KG1 (cell line): ENCODE measurements at places on chromosomes 11 and 22.
A peak's percentile ranks its signal among the peaks of the same experiment; 100 is the strongest.

DNA sequence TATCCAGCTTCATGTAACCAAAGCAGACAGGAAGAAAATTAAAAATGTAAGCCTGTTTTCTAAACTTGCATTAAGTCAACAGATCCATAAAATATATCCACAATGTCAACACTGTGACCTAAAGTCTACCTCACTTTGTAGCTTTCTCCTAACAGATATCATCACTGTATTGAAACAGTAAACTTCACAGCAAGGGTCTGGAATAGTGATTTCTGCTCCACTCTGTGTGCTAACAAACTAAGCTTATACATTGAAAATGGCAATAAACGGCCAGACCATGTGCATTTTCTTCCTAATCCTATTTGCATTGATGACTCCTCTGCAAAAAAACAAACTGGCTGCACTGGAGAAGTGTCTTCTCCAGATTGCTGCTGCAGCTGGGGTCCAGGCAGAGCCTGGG lies 26.8 kb downstream of the CADM1 start:
- no peak for DNase-seq

- DNase-seq = peak; percentile 3
These were observed at the start of gene APOBEC3B for GRCh38 chr22:38981992-38982927. APOBEC3B (plus strand) TSS chr22:38982347; CDS start chr22:38982454, 107 bp downstream.

DNA sequence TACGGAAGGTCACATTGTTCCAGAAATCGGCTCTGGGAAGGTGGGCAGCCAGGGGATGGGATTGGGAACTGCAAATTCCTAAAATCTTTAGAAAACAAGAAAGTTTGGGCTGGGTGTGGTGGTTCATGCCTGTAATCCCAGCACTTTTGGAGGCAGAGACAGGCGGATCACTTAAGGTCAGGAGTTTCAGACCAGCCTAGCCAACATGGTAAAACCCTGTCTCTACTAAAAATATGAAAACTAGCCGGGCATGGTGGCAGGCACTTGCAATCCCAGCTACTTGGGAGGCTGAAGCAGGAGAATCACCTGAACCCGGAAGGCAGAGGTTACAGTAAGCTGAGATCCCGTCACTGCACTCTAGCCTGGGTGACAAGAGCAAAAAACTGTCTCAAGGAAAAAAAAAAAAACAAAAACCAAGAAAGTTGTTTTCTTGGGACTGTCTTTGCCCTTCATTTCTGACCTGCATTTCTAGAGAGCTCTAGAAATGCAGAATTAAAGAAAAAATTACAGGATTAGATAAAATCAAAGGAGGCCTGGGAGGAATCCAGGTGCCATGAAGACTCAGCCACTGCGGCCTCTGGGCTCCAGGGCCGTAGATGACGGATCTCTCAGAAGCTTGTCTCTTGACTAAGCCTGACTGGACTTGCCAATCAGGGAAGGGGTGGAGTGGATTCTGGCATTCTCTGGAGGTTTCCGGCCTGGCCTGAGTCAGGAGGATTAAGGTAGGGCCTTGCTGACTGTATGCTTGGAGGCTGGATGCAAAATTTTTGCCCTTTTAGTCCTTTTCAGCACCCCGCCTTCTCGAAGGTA lies 5.3 kb upstream of the MALAT1 start:
- DNase-seq = no peak

DNA sequence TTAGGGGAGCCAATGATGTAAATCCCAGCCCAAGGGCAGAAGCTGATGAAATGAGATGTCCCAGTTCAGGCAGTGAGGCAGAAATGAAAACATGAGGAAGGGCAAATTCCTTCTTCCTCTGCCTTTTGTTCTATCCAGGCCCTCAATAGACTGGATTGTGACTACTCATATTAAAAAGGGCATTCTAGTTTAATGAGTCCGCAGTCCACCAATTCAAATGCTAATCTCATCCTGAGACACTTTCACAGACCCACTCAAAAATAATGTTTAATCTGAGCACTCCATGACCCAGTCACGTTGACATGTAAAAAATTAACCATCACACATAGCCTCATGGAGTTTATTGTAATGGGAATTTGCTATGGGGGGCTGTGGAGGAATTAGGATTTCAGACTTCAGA lies 717.9 kb downstream of the OPCML start:
- no peak for DNase-seq

DNA sequence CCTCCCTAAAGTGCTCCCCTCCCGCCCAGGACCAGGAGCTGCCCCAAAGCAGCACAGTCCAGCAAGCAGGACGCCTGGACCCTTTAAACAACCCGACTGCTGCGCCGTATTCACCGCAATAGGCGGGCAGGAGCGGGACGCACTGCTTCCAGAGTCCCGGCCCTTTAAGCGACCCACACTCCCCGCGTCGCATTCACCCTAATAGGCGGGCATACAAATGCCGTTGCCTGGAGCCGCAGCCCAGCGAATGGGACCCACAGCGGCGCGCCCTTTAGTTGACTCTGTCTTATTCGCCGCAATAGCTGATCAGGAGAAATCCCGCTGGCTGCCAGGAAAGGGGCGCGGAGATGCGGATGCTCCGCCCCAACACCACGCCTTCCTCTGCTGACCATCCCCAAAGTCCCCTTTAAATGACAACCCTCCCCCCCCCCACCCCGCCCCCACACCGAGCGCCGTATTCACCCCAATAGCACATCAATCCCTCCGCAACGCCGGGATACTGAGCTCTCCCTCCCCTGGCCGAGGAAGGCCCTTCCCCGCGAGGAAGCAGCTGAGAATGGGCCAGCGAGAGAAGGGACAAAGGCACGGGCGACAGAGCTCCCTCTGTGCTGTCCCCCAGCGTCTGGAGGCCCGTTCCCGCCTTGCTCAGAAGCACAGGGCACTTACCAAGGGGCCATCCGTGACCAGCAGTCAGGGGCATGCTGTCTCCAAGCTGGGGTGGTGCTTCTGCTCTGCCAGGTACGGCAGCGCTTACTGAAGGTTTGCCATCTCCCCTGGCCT lies 4.7 kb downstream of the OSBPL5 start:
- DNase-seq = no peak

GRCh38 chr22:45516163-45516562 lies 13.5 kb downstream of the FBLN1 start:
- no peak for DNase-seq
